Activated naive CD8-positive, alpha-beta T cell treated with anti-CD3 and anti-CD28 coated beads for 36 hours (primary cell): ENCODE measurements at places on chromosomes 11 and 22.

DNA sequence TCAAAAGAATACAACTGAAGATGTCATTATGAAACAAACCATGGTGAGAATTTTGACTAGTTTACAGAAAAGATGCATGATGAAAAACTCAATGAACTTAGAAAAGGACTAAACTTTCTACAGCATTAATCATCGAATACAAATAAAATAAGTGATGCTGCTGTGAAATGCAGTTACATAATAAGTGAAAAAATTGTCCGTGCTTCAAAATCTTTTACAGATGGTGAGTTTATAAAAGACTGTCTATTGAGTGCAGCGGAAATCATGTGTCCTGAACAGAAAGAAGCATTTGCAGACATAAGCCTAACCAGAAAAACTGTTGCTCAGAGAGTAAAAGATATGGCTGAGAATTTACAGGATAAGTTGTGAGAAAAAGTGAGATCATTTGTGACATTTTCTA, 33.8 kb downstream of the NEAT1 start:
- no peak for DNase-seq

DNA sequence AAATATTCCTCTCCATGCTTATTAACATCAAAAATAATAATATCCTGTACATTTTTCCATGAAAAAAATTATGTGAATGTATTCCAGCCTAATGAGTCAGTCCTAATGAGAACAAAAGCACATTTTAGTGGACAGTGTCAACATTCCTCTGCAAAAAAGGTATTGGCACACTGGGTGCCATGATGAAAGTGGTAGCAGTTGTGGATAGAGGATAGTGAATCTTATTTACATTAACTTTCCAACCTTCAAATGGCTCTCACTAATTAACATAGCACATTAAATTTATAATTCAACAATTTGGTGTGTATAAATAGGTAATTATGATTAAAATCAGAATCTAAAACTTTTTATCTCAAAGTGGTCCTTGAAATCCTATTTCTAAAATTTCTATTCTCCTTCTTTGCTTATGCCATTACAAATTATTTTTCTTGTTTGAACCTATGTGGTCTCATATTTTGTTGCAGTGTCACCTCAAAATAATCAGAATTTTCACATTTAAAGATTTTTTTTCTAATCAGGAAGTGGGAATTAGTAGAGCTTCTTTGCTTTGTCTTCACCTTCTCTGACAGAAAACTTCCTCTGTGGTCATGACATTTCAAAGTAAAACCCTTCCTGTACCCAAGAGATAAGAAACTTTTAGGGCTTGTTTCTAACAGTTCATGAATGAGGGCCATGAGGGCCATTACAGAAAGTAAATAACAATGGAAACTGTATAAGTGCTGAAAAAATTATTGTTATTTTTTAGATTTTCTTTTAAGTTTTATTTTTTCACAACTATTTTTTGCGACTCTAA, 18.7 kb downstream of the SOX6 start:
- DNase-seq, result no peak

GRCh38 chr22:27273436-27273835, 528.1 kb downstream of the MN1 start:
- DNase-seq, result no peak

- DNase-seq, result no peak
Measured at GRCh38 chr11:128726458-128727139, 32.7 kb downstream of the FLI1 start.

DNA sequence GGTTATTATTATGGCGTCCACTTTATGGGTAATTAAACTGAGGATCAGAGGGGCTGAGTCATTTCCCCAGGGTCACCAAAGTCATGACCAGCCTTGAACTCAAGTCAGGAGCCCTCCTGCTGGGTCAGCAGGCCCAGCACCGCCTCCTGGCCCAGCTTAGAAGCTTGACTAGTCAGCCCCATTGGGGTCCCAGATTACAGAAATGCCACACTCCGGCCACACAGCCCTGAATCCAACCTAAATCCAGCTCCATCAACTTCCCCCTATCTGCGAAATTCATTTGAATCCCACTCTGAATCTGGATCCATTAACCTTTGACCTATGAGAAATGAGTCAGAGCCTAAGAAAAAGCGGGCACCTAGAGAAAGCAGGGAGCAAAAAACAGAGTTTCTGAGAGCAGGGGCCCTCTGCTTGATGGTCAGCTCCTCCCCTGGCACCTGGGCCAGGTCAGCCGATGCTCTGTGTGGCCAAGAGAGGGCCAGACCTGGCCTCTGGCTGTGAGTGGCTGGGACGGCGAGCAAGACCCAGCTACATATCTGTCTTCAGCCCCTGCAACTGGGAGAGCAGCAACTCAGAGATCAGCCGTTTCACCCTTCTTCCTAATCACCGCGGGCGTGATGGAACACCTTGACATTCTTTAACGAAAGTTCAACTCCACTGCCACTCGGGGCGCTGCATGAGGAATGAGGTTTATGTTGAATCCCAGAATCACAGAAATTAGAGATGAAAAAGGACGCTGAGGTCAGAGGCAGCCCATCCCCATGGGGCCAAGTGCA, 196.1 kb downstream of the TRIM29 start:
- DNase-seq, result no peak

GRCh38 chr11:117819096-117820040, 5.2 kb downstream of the FXYD2 start:
- no peak for DNase-seq

DNA sequence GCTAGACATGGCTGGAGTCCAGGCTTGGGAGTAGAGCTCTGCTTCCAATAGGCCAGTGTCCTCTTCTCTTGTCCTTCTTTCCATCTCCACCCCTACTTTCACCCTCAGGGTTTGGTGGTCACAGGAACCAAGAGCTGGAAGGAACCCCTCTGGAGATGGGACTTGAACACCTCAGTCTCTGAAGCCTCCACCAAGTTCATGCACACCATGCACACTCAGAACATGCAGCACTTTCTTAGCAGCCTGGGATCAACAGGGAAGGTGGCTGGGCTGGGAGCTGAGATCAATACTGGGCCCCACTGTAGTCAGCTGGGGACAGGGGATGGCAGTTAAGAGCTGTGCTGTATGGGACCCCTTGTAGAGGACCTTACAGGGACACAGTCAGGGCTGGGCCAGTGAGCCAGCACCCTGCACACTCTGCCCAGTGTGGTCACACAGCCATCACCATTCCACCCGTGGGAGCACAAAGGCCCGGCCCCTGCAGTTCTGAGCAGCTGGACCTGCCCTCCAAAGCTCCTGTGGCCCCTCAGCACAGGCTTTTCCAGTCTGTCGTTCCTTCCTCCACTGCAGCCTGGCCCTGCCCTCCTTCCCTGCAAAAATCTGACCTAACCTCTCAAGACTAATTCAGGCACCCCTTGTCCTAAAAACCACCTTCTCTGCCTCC, 47.7 kb downstream of the GAB4 start:
- DNase-seq, result no peak

GRCh38 chr22:27836181-27836580, 34.6 kb upstream of the MN1 start:
- DNase-seq, result no peak

DNA sequence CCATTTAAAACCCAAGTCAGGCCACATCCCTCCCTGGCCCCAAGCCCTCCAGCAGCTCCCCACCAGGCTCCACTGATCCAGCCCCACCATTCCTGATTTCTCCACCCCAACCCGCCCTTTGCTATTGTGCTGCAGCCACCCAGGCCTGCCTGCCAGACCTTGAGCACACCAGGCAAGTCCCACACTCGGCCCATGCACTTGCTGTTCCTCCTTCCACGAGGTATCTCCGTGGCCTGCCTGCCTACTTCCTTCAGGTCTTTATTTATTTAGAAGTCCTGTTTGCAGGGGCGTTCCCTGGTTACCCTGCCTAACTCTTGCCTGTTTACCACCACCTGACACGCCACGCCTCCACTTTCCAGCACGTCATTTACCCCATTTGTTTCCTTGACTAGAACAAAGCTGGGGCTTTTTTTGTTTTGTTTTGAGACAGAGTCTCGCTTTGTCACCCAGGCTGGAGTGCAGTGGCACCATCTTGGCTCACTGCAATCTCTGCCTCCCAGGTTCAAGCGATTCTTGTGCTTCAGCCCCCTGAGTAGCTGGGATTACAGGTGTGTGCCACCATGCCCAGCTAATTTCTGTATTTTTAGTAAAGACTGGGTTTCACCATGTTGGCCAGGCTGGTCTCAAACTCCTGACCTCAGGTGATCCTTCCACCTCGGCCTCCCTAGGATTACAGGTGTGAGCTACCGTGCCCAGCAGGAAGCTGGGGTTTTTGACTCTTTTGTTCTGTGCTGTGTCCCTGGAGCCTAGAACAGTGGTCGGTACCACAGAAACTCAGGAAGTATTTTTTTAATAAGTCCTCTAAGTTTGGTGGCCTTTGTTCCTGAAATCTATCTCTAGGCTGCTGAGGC, 6.7 kb downstream of the CENPM start:
- DNase-seq, result peak; percentile 87

DNA sequence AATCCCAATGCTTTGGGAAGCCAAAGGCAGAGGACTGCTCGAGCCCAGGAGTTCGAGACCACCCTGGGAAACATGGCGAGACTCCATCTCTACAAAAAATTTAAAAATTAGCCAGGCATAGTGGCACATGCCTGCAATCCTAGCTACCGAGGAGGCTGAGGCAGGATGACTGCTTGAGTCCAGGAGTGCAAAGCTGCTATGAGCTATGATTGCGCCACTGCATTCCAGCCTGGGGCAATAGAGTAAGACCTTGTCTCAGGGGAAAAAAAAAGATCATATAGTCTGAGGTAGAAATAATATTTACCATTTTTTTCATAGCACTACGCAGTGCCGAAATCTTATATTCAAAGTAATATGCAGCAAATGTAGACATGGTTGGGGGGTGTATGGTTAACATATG, 47.8 kb downstream of the MRTFA start:
- no peak for DNase-seq

GRCh38 chr11:128642571-128642970, 51.3 kb upstream of the FLI1 start:
- DNase-seq, result no peak

- DNase-seq, result no peak
Measured at GRCh38 chr11:78253797-78254196, 65.1 kb downstream of the USP35 start.

GRCh38 chr11:107999759-108000455, 8.8 kb upstream of the CUL5 start:
- peak; percentile 44 for DNase-seq

DNA sequence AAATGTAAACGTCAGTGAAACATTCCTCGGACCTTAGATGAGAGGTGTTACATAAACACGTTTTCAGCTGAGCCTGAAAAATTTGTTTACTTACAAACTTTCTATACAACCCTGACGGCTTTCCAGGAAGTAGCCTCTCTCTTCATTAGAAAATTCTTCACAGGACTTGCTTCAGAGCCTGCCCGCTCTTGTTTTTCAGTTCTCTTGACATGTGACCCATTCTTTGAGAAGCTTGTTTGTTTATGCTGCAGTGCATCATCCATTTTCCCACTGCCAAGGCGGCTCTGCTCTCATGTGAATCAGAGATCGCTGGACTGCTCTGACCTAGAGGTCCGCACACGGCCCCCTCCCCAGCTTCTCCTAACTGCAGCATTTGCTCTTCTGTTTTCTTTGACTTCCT, 47.9 kb upstream of the ARHGAP42 start:
- DNase-seq, result no peak

DNA sequence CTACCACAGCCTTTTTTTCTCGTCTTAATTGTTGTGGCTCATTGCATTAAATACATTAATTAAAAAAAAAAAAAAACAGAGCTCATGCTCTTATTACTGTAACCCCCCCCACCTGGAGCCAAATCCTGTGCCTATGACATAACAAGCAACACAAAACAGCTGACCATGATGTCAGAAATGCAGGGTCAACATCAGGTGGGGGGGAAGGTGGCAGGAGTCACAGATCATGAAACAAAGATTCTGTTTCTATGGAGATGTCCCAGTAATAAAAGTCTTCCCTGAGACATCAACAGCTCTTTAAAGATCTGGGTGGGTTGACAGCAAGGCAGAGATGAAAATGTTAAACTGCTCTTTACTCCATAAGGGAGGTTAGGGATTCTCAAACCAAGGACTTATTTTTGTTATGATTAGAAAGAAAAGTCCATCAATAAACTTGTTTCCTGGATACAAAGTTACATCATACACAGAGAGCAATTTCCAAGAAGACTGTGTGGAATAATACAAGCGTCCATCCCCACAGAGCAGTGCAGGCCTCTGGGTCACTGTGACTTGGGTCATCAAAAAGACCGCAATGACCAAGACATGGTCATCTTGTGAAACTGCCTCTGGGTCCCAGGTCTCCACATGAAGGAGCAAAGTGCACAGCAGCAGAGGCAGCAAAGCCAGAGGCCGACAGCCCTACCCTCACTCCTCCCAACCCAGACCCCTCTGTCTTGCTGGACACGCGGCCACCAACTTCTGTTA, 42.7 kb upstream of the CYP2D6 start:
- DNase-seq, result no peak

DNA sequence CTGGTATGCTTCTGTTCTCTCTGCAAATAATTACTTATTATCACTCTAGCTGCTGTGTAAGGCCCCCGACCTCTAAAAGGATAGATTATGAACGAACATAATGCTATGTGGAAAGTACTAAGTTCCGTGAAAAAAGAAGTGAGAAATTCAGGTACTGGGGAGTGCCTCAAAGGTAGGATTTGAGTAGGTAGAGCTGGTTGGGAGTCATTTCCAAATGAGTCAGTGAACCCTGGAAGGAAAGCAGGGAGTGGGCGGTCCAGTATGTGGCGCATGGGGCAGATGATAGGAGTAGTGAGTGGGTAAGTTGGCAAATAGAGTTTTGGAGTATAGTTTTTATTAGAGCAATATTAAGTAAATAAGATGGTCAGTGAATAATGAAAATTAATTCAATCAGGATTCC, 2.4 kb downstream of the ZC3H12C start:
- DNase-seq, result no peak

- DNase-seq, result peak; percentile 45
Measured at GRCh38 chr22:32660292-32660691, 141.2 kb upstream of the TIMP3 start.

- peak; percentile 67 for DNase-seq
Measured at GRCh38 chr11:119169282-119169719, 776 bp downstream of the NLRX1 start.

DNA sequence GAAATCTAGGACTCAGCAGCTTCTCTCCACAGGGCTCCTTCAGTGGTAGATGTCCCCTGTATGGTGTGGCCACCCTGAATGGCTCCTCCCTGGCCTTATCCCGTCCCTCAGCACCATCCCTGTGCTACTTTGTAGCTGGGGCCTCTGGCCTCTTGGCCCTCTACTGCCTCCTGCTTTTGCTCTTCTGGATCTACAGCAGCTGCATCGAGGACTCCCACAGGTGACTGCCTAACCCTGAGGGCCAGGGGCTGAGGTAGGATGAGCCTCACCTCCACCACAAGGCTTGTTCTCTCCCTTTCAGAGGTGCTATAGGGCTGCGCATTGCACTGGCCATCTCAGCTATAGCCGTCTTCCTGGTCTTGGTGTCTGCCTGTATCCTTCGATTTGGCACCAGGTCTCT, 1.8 kb downstream of the TMEM179B start:
- DNase-seq, result no peak

DNA sequence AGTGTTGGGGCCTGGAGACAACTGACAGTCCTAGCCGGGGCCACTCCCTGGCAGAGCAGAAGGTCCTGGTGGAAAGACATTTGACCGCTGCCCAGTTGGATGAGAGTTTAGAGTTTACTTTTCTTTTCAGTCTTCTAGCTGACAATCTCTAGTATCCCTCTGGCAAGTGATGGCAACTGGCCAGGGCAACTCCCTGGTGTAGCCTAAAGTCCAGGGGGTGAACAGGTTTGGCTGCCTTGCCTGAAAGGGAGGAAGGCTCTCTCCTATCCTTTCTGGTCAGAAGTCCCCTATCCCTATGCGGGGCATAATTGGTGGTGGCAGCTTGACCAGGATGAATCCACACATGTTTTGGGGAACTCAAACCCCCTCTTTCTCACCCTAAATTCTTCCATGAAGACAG, 16.8 kb upstream of the MSANTD2 start:
- no peak for DNase-seq
